Stomach (tissue), 19 donors: ENCODE measurements at places on chromosomes 16 and 17.
A peak's percentile ranks its signal among the peaks of the same experiment; 100 is the strongest.

DNA sequence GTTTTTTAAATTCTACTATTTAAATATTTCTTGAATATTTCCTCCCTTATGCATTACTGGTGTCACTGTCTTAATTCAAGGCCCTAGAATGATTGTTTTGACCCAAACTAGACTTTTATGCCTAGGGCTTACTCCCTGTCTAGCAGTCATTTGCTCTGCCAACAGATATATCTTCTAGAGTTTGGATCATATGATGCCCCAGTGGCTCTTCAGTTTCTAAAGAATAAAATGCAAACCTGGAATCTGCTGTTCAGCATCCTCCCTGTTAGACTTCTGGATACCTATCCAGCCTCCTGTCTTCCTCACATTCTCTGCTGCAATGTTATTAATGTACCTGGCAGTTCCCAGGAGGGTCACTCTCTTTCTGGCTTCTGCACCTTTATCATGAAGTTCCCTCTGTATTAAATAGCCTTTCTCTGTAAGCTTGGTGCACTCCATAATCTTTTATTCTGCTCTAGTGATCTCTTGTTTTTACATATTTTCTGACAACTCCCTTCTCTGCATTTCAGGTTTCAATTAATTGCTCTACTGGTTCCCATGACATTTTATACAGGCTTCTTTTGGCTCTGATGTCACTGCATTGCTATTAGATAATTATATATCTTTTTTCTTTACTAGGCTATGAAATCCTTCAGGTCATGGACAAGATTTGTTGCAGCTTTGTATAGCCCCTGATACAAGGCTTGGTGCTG, 15.7 kb downstream of the PHKB start:
- peaks cover 41% of the 10 kb centered on the region for H3K4me1 ChIP-seq
- no peaks in the 10 kb centered on the region for H3K36me3 ChIP-seq
- H3K27ac ChIP-seq = no peak overlapping the region
- no peak overlapping the region for H3K4me3 ChIP-seq
- DNase-seq = no peak
- no peaks in the 10 kb centered on the region for H3K27me3 ChIP-seq

GRCh38 chr17:79023886-79024771, at the start of gene C1QTNF1:
Gene C1QTNF1 (plus strand): TSS chr17:79024169. CDS start chr17:79043969, 19,800 bp downstream.
- peak within 1 kb of the TSS; percentile 75 for H3K27ac ChIP-seq
- peak; percentile 49 for DNase-seq
- no peaks in the 10 kb centered on the region for H3K36me3 ChIP-seq
- peak within 1 kb of the TSS; percentile 65 for H3K4me3 ChIP-seq

DNA sequence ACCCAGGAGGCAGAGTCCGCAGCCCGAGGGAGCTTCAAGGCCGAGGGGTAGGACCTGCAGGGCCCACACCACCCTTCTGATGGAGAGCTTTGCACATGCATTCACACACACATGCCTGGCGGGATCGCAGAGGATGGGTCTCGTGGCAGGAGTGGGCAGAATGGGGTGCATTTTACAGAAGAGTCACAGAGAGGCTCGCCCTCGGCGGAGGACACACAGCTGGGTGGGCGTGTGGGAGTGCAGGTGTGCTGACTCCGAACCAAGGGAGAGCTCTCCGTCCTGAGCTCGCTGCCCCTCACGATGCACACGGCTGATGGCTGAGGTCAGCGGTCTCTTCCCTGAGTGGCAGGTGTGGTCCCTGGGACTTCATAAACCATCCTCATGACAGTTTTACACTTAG, 96.8 kb upstream of the CBX4 start:
- no peak for DNase-seq
- H3K27ac ChIP-seq = no peak overlapping the region

DNA sequence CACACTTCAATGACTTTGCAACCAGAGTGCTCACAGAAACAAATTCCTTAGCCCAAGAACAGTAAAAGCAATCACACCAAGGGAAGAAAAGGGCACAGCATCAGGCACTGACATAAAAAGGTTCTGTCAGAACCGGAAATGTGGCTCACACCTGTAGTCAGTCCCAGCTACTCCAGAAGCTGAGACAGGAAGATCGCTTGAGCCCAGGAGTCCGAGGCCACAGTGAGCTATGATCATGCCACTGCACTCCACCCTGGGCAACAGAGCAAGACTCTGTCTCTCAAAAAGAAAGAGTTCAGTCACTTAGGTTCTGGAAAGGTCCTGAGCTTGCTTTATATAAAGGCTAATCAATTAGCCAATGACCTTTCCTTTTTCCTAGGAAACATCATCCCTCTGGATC, 22.7 kb downstream of the YWHAE start:
- no peaks in the 10 kb centered on the region for H3K27me3 ChIP-seq
- no peak for DNase-seq
- H3K4me1 ChIP-seq = peaks cover 92% of the 10 kb centered on the region
- H3K27ac ChIP-seq = peak overlapping the region; percentile 11
- no peak overlapping the region for H3K4me3 ChIP-seq
- H3K36me3 ChIP-seq = peaks cover 12% of the 10 kb centered on the region

DNA sequence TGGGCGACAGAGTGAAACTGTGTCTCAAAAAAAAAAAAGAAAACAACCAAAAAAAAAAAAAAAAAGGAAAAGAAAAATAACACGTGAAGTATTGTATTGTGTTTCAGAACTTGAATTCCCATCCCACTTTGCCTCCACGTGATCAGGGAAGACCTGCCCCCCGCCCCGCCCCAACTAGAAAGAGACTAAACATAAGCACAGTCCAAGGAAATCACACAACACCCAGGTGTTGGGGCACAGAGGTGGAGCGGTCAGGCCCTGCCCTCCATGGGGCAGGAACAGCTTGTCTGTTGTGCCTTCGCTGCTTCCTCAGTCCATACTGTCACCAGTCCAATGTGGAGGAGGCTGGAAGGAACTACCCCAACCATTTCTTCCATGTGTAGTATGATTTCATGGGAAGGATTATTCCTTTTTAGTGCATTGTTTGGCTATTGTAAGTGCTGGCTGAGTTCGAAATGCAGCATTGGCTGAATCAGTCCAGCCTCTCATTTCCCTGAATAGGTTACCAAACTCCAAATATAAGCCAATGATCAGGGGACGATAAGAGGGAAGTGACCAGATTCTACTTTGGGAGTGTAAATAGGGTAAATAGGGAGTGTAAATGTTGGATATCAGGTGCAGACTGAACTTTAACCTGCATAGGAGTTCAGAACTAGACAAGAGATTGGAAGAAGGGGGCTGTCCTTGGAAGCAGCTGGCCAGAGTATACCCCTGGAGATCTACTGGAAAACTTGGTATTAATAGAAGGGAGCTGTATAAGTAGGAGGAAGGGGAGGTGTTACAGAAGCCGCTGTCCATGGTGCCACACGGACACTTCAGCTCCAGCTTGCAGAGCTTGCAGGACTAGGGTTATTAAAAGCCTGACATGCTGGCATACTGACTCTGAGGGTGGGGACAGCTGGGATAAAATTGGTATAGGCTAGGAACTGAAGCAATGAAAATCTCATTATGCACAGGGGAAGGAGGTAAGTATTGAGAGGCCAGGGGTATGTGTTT, 50.7 kb downstream of the TANGO6 start:
- peak; percentile 88 for DNase-seq
- H3K27me3 ChIP-seq = no peaks in the 10 kb centered on the region
- peaks cover 10% of the 10 kb centered on the region for H3K36me3 ChIP-seq
- no peak overlapping the region for H3K4me3 ChIP-seq

- DNase-seq = no peak
- peaks cover 33% of the 10 kb centered on the region for H3K4me1 ChIP-seq
- peak overlapping the region; percentile 23 for H3K27ac ChIP-seq
- H3K4me3 ChIP-seq = no peak overlapping the region
- no peaks in the 10 kb centered on the region for H3K36me3 ChIP-seq
- no peaks in the 10 kb centered on the region for H3K27me3 ChIP-seq
These were observed 247.4 kb downstream of the PRKCA start for GRCh38 chr17:66549731-66550207.
